ENCODE measurements at places on chromosomes 3 and 15. TPM values are rescaled to one million over a fixed set of nuclear protein-coding genes. Genes with fewer than 3 reads are reported as not detected.

DNA sequence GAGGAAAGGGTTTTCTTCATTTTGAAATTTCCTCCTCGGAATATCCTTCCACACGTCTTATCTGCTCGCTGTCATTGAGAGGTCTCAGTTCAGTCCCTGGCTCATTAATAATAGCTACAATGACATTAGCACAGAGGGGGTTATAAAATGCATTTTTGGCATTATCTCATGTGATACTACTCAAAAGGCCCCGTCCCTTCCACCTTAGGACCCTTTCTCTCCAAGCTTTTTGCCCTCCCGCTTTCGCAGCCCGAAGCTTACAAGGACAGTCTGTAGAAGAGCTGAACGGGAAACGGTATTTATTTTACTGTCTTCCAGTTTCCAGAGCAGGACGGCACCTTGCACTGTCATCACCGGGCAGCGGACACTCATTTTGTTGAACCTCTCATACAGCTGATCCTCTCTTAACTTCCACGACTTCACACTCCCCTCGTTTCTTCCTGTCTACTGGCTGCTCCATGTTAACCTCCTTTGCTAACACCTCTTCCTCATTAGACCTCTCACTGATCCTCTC is 5.6 kb upstream of the PLEKHO2 start:
- no peak for DNase-seq

TMEM45A gene
- 10.5 TPM for total RNA-seq

DNA sequence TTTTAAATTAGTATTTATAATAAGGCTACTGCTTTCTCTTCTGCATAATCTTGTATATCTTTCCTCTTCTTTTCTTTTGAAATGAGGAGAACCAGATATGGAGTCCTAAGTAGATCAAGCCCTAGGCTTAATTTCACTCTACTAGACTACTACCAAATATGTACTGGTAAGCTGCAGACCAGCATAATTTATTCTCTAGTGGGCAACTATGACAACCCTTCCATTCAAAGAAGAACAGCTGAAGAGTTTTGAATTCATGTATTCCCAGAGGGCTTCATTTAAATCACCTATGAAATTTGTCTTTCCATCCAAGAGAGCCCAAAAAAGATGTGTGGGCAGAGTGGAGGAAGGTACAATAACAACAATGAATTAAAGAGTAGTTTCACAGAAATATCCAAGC is 10.0 kb downstream of the RAD18 start:
- no peak for DNase-seq

DNA sequence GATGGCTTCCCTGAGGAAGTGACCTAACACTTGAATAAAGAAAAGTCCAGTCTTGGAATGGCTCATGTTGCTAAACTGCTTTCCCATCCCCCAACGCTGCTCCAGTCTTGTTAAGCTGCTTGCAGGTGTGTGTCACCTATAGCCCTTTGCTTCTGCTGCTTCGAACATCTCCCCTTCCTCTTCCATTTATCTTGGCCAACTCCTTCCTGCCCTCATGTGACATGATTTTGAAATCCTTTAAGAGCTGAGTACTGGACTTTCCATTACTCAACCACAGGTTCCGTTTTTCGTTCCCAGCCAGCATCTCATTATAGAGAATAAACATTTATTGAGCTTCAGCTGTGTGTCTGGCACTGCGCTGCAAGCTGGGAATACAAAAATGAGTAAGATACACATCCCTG is 1.7 kb downstream of the ATG7 start:
- no peak for DNase-seq

DNA sequence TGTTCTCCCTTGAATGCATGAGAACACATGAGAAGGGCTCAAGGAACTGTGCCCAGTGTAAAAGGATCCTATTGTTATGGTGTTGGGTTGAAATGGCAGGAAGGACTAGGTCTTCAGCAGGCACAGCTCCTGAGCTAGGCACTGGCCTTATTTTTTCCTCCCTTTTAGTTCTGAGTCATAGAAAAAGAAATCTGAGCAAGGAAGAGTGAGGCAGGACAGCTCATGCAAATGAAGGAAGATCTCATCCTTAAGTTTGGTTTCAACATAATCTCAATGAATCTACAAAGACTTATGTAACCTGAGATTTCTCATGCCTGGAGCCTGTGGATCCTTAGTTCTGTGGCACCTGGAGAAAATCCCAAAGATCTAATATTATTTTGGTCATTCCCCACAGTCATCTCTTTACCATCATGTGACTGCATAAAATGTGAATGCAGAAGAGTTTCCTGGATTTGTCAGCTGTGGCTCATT is 188.6 kb upstream of the TBL1XR1 start:
- DNase-seq = no peak

DNA sequence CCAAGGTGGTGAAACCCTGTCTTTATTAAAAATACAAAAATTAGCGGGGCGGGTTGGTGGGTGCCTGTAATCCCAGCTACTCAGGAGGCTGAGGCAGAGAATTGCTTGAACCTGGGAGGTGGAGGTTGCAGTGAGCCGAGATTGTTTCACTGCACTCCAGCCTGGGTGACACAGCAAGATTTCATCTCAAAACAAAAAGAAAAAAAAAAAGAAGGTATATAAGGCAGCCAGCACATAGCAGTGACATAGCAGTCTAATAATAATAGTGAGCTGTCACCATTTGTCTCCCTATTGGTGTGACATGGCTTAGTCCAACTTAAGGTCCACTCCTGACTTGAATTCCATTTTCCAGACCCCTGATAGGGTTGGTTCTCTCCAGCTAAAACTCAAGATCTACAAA is 8.8 kb upstream of the LACTB start:
- no peak for DNase-seq

DNA sequence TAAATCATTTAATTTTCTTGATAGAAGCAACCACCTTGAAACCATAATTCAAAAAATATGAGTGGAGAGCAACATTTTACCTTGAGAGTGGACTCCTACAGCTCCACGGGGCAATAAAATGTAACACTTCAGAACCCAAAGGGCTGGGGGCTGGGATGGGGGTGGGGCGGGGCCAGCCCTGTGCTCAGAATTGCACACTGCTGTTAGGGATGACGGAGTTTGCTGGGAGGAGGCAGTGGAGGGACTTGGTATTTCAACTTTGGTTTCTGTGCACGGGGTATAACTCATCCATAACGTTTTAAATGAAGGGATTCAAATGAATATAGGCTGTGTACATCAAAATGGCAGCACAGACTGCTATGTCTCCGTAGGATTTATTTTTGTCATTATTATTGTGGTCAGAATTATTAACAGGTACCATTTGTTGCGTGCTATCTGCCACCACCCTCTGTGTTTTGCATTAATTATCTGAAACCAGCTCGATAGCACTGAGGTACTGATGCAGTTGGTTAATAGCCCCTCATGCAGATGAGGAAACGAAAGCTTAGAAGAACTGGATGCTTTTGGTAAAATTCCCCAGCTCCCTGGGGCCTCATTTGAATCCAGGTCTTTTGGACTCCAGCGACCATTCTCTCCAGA is 29.4 kb upstream of the WNT5A start:
- DNase-seq = no peak

All from kidney epithelial cell (primary cell).